BJ (cell line): ENCODE measurements at places on chromosomes 13 and 19.

GRCh38 chr19:46785054-46785979, 3.1 kb downstream of the SLC1A5 start:
- DNase-seq = no peak

DNA sequence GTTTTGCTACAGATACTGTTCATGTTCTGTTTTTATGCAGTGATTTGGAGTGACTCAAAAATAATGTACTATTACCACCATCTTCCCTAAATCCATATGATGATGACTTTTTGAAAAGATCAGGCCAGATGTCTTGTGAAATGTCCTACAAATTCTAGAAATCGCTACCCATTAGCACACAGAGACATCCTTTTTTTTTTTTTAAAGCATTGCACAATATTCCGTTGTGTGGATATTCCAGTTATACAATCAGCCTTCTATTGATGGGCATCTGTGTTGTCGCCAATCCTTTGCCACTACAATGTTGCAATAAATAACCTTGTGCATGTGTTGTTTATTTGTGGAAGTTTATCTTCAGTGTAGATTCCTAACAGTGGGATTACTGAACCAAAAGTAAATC, 24.5 kb downstream of the ZDHHC20 start:
- no peak for DNase-seq

GRCh38 chr13:102960959-102961358, 105.3 kb downstream of the SLC10A2 start:
- no peak for DNase-seq

DNA sequence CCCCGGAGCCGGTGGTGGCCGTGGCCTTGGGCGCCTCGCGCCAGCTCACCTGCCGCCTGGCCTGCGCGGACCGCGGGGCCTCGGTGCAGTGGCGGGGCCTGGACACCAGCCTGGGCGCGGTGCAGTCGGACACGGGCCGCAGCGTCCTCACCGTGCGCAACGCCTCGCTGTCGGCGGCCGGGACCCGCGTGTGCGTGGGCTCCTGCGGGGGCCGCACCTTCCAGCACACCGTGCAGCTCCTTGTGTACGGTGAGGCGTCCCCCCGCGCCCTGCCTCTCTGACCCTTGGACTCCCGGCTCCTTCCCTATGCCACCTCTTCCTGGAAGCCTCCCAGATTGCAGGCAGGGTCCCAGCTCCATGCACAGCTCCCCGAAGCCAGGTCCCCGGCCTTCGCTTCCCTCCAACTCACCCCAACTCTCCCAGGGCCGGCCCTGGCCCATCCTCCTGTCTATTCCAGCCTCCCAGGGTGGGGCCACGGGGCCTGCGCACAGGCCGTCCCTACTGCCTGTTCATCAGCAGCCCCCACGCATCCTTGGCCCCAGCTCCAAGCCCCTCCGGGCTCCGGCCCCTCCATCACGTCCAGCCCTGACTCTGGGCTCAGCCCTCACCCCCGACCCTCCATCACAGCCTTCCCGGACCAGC, 1.7 kb downstream of the MADCAM1 start:
- no peak for DNase-seq

DNA sequence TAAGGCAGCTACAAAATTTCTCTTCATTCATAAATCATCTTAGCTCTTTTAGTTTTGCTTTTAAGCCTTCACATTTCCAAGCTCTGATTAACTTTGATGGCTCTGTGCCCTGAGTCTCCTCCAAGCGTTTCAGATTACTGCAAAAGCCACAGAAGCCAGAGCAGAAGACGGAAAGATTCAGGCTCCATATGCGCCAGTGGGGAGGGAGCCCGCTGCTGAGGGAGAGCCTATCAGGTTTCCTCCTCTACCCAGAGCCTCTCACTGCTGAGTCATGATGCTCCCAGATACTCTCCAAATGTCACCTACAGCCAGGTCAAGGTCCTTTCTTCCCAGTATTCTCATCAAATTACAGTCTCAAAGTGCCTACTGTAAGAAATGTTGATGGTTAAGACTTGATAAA, 193.6 kb downstream of the RAP2A start:
- DNase-seq = peak; percentile 7

DNA sequence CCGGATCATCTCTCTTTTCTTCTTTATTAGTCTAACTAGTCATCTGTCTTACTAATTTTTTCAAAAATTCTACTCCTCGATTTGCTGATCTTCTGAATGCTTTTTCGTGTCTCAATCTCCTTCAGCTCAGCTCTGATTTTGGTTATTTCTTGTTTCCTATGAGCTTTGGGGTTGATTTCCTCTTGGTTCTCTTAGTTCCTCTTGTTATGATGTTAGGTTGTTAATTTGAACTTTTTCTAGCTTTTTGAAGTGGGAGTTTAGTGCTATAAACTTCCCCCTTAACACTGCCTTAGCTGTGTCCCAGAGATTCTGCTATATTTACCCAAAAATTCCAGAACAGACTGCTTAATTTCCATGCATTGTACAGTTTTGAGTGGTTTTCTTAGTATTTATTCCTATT, 3.4 kb downstream of the FCAR start:
- DNase-seq = no peak

- DNase-seq = no peak
Measured at GRCh38 chr13:100274942-100275506, 186.1 kb downstream of the PCCA start.

DNA sequence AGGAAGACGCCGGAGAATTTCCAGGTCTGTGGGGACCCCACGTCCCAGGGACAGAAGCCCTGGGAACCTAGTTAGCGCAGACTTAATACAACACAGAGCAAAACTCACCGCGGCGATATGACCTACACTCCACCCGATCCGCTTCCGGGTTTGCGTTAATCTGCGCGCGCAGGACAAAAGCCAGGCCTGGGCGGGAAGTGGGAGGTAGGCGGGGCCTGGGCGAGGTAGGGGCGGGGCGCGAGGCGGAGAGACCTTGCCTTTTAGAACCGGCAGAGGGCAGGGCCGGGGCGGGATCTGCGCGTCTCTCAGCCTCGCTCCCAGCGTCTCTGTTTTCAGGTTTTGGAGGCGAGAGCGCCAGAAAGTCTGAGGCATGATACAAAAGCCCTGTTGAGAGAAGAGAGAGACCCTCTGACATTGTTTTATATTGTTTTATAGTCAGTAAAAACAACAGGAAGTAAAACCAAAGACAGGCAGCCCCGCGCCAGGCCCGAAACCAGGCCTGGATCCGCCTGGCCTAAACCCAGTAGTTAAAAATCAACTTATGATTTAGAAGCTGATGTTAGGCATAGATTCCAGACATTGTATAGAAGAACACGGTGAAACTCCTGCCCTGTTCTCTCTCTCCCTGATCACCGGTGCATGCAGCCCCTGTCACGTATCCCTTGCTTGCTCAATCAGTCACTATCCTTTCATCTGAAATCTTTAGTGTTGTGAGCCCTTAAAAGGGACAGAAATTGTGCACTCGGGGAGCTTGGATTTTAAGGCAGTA, at the start of gene ZNF611:
TSS of gene ZNF611 (minus strand) at position 152 of the 769 bp plus-strand sequence. CDS start 19,150 bp downstream, outside the sequence.
- DNase-seq = peak; percentile 58

GRCh38 chr13:101493541-101493940, 41.1 kb downstream of the ITGBL1 start:
- DNase-seq = no peak

- DNase-seq = no peak
Measured at GRCh38 chr19:51195616-51196015, 29.3 kb upstream of the CD33 start.

DNA sequence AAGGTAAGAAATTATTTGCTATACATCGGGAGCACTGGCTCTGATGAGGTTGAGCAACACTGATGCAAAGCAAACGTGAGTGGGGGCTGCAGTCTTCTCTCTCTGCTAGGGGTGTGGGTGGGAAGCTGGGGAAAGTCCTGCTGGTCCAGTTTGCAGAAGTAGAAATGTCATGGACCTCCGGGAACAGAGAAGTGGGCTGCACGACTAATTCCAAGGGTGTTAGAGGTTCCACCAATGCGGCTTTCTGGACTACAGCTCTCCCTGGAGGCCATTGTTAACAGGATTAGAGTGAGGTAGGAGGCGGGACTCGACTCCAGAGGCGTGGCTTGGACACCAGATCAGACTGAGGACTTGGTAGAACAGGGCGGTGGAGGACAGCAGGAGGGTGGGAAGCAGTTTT, 5.7 kb upstream of the FBXO27 start:
- no peak for DNase-seq

DNA sequence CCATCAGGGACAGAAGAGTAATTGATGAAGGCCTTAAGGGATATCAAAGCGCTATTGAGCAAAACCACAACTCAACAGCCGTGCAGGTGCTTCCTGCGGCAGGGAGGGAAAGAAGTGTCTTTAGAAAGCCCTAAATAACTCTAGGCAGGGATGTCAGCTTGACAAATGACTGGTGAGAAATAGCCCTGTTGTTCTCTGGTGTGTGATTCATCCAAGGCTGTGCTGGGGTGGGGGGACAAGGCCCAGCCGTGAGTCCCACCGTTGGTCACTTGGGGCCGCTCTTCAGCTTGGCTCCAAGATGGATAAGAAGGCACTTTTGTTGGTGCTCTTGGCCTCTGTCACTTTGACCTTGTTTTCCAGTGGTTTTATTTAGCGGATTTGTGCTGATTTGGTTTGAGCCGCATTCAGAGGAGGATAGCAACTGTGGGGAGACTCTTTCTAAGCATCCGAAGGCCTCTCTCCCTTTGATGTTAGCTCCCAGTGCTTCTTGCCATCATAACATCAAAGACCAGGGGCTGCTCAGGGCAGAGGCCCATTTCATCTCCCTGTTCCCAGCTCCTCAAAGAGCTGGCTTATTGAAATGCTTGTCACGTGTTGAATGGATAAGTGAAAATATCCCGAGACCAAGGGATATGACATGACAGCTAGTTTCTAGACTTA, 130.3 kb upstream of the SERP2 start:
- DNase-seq = no peak

GRCh38 chr13:100619940-100620339, 31.4 kb upstream of the GGACT start:
- DNase-seq = no peak
